Foreskin keratinocyte (primary cell): ENCODE measurements at places on chromosomes 1 and 21. TPM values are rescaled to one million over a fixed set of nuclear protein-coding genes. Genes with fewer than 3 reads are reported as not detected.

The CELA3A gene
- polyA plus RNA-seq, result not detected in 2 replicates

The OR2L3 gene
- polyA plus RNA-seq, result not detected in 2 replicates

The FAM72A gene
- polyA plus RNA-seq, result 4.1 and 6.0 TPM in 2 replicates

The ZCCHC17 gene
- polyA plus RNA-seq, result 44.9 and 47.5 TPM in 2 replicates

The C1orf210 gene
- polyA plus RNA-seq, result 5.2 and 6.4 TPM in 2 replicates
